Left ventricle myocardium inferior (tissue), 1 donor: ENCODE measurements at places on chromosomes 4 and X.

DNA sequence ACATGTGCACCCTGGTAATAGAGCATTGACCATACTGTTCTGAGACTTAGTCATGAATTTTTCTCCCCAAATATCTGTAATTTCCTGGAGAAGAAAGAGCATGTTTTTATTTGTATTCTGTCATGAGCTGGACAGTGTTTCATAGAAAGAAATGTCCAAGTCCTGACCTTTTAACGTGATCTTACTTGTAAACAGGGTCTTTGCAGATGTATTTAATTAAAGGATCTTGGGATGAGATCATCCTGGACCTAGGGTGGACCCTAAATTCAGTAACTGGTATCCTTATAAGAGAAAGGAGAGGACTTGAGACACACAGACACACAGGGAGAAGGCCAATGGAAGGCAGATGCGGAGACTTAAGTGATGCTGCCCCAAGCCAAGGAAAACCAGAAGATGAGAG is 3.6 kb downstream of the ADGRA3 start:
- DNase-seq: no peak

DNA sequence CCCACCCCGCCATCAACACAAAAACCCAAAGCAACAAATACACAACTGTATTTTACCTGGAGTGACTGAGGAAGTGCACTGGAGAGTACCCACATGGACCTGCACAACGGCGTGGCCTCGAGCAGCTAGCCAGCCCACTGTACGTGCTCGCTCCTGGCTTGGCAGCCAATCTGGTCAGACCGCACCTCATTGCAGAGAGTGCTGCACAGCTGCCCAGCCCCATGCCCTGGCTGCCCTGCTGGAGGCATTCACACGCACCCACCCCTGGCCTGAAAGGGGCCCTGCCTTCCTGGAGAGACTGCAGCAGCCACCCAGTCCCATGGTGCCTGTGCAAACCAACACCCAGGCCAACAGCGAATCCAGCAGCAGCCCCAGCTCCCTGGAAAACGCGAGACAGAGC is 116.3 kb downstream of the GALNTL6 start:
- no peak for DNase-seq

DNA sequence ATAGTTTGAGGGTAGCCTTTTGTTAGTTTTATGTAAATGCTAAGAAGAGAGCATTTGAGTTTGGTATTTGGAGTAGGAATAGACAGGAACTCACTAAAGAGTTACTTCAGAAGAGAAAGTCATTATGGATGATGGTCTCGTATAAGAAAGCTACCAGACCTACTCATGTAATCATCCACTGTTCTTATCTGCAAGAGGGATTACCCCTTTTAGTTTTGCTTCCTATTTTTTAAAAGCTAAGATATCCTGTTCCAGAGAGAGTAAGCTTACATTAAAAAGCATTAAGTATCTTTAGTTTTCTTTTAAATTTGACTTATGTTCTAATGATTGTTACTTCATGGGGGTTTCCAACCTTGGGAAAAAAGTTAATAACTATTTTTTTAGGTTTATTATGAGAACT is 12.5 kb upstream of the ART3 start:
- no peak for DNase-seq

- DNase-seq: no peak
These were observed 5.6 kb upstream of the SMIM31 start for GRCh38 chr4:164748375-164748774.

- no peak for DNase-seq
These were observed 187.9 kb downstream of the KDR start for GRCh38 chr4:54937501-54937900.

DNA sequence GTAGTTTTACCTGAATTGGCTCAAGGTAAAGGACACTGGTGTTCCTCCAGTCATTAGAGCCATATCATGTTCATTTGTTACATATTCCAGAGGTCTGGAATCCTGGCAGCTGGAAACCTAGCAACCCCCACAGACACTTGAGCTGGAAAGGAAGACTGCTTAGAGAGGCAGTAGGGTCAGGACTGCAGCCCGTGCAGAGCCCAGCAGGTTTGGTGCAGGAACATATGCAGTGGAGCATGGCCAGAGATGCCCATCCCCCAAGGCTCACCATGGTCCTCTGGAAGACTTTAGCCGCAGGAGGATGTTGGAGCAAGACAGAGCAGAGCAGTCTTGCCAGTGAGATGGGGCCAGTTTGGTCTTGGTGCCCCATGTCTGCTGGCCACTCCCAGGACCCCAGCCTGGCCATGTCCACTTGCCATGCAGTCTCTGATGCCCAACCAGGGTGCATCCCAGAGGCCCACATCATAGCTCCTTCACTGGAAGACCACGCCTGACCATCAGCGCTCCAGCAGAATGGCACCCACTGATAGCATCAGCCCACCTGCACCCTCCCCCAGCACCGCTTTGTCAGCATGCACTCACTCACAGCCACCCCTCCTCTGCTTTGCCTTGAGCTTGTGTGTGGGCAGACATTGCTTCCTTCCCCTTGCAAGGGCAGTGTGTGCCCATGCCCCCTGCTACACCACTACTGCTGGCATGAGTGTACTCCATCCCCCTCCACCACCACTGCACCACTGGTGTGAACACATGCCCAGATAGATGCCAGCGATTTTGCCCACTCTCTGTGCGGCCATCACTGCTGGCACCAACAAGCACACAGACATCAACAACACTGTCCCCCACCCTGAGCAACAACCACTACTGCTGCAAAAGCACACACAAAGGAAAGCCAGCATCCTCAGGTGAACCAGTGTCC is 190.3 kb upstream of the SPOCK3 start:
- DNase-seq: no peak

DNA sequence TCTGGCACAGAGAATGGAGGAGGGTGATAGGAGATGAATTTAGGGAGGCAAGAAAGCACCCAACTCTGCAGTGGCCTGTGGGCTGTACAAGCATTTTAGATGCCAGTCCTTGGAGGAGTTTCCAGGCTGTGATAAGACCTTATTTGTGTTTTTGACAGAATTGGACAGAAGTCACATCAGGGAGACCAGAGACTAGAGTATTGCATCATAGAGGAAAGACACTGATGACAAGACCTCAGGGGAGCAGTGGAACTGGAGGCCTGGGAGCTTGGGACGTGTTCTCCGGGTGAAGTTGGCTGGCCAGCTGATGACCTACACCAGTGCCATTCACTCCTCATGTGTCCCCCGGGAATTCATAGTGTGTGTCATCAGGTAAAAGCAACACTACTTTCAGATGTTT is 284.0 kb upstream of the ZFP42 start:
- no peak for DNase-seq

- no peak for DNase-seq
These were observed 38.9 kb downstream of the RASGEF1B start for GRCh38 chr4:81432825-81433224.
